Activated T-helper 1 cell treated with Interleukin-2 at 50 U/mL for 16 hours (primary cell): ENCODE measurements at places on chromosomes 6 and 20.

DNA sequence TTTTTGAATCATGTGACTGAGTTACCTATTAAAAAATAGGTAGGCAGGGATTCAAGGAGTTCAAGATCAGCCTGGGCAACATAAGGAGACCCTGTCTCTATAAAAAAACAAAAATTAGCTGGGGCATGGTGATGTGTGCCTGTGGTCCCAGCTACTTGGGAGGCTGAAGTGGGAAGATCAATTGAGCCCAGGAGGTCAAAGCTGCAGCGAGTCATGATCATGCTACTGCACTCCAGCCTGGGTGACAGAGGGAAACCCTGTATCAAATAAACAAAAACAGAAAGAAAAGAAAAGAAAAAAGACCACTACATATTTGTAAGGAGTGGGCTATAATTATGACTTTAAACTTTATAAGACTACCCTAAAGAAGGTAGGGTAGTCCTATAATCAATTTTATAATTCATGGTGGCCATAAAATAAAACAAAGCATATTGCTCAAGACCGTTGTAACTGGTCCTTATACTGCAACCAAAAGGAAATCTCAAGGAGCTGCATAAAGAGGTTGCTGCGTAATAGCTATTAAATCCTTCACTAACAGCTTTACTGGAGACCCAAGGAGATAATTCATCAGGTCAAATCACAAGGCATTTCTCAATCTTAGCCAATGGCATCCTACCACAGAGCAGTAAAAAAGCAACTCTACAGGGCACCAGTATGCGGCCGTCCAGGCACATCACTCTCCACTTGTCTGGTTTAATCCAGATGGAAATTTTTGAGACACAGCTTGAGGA lies 13.5 kb downstream of the PIGU start:
- no peak for DNase-seq

- no peak for DNase-seq
These were observed at the start of gene ARG1 for GRCh38 chr6:131572686-131573415. ARG1 (plus strand) TSS chr6:131573226; CDS start chr6:131573283, 57 bp downstream.

GRCh38 chr6:161584051-161584450 lies 310.2 kb upstream of the AGPAT4 start:
- DNase-seq: no peak

DNA sequence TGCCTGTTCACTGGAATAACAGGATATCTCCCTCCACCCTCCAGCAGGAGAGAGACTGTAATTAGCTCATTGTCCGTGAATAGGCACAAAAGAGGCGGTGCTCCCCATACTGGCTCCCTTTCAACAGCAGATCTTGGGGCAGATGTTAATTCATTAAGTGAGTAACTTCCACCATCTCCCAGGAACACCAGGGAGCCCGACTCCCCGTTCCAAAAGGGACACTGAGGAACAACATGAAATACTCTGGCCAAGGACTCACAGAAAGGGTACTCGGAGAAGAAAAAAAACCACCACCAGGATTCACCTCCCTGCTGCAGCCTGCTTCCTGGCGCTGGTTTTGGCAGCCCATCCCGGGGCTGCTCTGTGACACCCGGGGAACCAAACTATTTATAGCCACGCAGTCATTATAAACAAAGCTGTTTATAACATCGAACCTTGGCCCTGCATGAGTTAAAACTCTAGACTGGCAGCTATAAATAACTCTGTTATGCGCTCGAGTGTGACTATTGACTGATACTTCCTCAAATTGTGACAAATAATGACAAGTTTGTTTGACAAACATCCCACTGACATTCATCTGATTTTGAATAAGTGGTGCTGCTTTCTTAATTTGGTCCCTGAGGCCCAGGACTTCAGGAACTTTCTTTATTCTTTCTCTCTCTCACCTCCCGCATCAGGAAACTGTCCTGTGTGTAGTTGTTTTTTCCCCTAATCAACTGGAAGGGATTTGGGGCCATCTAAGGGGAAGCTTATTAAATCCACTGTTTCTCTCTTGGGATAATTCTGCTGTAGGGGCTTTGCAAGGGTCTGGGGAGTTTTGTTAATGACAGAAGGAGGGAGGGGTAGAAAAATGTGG lies 521.6 kb downstream of the CD83 start:
- no peak for DNase-seq

- DNase-seq: no peak
These were observed 176.7 kb downstream of the LAMA2 start for GRCh38 chr6:129059650-129060049.

GRCh38 chr6:54802775-54803634 lies 43.6 kb upstream of the FAM83B start:
- no peak for DNase-seq

GRCh38 chr6:168916576-168917211 lies 337.0 kb downstream of the THBS2 start:
- DNase-seq: no peak

- DNase-seq: no peak
These were observed 115.9 kb upstream of the ARMC2 start for GRCh38 chr6:108732091-108732870.

GRCh38 chr6:136962661-136963060 lies 40.6 kb downstream of the SLC35D3 start:
- no peak for DNase-seq
